WERI-Rb-1 (cell line): ENCODE measurements at places on chromosomes 13 and 19.

- peak; percentile 94 for DNase-seq
Observed at GRCh38 chr13:85148009-85148408, 651.2 kb downstream of the SLITRK6 start.

- DNase-seq = no peak
Observed at GRCh38 chr13:32476892-32477291, 49.0 kb upstream of the N4BP2L1 start.

DNA sequence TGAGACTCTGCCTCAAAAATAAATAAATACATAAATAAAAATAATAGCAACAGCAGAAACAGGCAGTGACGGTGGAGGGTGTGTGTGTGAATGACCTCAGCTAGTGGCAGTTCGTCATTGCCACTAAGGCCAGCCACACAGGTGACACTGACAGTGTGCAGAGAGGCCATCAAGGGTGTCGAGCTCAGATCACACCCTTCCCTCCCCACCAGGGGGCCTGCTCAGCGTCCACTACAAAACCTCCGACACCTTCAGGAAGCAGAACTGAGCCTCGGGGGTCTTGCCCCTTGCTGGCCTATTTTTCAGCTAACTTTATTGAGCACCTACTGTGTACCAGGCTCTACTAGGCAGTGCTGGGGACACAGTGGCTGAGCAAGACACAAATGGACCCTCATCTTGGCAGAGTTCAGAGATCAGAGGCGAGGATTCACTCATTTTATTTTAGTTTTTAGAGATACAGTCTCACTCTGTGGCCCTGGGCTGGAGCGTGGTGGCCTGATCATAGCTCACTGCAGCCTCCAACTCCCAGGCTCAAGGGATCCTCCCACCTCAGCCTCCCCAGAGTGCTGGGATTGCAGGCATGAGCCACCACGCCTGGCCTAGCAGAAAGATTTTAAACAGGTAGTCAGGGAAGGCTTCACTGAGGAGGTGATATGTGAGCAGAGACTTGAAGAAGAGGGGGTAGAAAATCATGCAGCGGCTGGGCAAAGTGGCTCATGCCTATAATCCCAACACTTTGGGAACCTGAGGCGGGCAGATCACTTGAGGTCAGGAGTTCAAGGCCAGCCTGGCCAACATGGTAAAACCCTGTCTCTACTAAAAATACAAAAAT is 30.3 kb upstream of the SEMA6B start:
- peak; percentile 73 for DNase-seq

- no peak for DNase-seq
Observed at GRCh38 chr13:31880851-31881494, 141.6 kb downstream of the RXFP2 start.

GRCh38 chr19:9952276-9952675 is 16.0 kb upstream of the OLFM2 start:
- no peak for DNase-seq

DNA sequence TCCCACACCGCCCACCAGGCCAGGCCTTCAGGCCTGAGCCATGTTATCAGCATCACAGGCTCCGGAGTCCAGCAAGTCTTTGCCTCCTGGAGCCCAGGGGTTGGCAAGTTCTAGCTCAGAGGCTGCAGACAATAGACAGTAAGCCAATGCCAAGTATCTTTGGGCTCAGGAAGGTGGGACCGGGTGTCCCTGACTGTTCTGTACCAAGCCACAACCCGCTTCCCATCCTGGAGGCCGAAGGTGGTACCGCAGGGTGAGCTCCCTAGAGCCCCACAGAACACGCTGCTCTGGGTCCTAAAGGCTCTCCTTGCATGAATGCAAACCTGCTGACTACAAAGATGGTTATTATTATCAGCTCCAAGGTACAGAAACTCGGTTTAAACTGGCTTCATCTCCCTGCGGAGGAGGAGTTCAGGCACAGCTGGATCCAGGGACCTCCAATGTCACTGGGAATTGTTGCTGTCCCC is 5.5 kb upstream of the FSTL3 start:
- no peak for DNase-seq

DNA sequence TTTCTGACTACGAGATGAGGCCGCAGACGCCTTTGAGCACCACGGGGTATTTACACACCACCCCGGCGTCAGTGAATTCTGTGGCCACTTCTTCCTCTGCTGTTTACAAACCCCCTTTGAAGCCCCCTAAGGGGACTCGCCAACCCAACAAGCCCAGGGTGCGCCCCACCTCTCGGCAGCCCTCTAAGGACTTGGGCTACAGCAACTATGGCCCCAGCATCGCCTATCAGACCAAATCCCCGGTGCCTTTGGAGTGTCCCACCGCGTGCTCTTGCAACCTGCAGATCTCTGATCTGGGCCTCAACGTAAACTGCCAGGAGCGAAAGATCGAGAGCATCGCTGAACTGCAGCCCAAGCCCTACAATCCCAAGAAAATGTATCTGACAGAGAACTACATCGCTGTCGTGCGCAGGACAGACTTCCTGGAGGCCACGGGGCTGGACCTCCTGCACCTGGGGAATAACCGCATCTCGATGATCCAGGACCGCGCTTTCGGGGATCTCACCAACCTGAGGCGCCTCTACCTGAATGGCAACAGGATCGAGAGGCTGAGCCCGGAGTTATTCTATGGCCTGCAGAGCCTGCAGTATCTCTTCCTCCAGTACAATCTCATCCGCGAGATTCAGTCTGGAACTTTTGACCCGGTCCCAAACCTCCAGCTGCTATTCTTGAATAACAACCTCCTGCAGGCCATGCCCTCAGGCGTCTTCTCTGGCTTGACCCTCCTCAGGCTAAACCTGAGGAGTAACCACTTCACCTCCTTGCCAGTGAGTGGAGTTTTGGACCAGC is 5.3 kb downstream of the SLITRK5 start:
- no peak for DNase-seq

DNA sequence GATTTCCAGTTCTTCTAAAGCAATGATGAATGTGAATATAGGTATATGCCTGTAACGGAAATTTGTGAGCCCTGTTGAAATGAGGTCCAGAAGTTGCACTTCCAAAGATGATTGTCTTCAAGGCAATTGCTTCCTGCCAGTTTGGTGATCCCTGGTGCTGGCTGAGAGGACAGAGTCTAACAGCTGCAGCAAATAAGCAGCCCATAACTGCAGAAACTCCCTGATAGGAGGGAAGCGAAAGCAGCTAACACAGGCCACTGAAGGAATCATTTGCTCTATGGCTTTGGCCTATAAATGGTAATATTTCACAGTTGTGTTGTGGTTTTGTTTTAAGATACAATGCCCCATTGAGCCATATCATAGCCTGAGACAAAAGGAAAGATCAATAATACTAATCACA is 451.5 kb upstream of the MIR17HG start:
- DNase-seq = no peak

- DNase-seq = no peak
Observed at GRCh38 chr19:49985871-49986270, 24.9 kb upstream of the SIGLEC11 start.

DNA sequence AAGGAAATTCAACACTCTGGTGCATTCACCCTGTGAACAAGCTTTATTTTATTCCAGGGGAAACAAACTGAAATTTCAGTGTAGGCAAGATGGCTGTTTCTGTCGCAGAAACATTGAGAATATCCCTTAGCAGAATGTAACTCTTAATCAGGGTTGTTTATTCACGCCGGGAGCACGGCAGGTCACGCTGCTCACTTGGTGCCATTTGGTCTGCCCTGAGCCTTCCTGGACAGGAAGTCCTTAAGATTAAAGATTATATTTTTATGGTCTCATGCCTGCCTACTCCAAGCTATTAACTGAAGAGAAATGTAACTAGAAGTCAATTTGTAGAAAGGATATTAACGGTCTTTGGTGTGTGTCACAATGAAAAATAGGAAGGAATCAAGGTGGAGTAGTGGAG is 185.3 kb upstream of the ARGLU1 start:
- peak; percentile 64 for DNase-seq

- DNase-seq = no peak
Observed at GRCh38 chr13:58666331-58666730, 1034.8 kb downstream of the PCDH17 start.

GRCh38 chr19:47070756-47071155 is 22.3 kb upstream of the TMEM160 start:
- DNase-seq = no peak

- no peak for DNase-seq
Observed at GRCh38 chr13:85724546-85725432, 74.4 kb downstream of the SLITRK6 start.

GRCh38 chr19:53541971-53542370 is 4.0 kb downstream of the ZNF331 start:
- DNase-seq = no peak

- DNase-seq = no peak
Observed at GRCh38 chr19:47687906-47688305, 25.3 kb upstream of the EHD2 start.

GRCh38 chr13:107960301-107960700 is 255.0 kb downstream of the LIG4 start:
- no peak for DNase-seq

DNA sequence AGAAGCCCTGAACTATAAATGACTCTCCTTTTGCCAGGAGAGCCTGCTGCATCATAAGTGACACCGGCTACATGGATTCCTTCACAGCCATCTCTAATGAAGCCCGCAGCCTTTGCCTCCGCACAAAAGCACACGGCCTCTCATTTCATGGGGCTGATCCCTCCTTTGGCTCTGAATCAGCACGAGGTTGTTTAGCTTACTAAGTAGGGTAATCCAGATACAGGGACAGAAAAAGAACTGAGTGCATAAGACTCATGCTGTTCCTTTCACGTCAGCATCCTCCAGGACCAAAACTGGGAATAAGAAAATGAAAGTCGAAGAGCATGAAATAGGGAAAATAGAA is 136.3 kb downstream of the DCT start:
- DNase-seq = peak; percentile 54

DNA sequence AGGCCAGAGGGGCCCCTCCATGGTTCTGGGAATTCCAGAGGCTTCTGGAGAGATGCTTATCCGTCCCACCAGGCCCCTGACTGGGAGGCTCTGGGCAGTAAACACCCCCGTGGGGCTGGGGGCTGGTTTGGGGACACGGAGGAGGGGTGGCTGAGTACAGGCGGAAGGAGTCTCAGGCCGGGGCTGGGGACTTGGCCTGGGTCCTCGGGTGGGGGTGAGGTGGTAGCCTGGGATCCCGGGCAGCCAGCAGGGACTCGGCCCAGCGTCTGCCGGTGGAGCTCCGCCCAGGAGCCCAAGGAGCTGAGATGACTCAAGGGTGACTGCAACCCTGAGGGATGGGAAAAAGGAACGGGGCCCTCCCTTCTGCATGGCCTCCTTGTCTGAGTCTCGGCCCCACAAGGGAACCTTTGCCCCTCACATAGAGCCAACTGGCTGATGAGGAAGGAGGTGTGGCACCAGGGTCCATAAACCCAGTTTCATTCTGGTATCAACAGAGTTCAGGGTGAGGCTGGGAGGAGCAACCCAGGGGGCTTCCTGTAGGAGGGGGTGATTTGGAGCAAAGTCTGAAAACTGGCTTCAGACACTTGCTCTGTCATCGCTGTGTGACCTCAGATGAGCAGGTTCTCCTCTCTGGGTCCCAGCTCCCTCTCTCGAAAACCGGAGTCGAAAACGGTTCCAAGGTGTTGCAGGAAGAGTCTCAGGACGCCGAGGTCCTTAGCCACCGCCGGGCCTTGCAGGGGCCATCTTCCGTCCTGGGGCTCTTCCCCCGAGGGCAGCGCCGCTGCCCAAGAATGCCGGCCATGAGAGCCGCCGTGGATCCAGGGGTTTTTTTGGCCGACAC is 809 bp downstream of the MISP start:
- DNase-seq = no peak

GRCh38 chr19:12064590-12065538 is at the start of gene ZNF844:
ZNF844 (plus strand) TSS chr19:12064731; CDS start chr19:12064874, 143 bp downstream.
- DNase-seq = peak; percentile 96

- no peak for DNase-seq
Observed at GRCh38 chr13:41708713-41709112, 251.4 kb downstream of the RGCC start.

- no peak for DNase-seq
Observed at GRCh38 chr13:75103976-75104375, 378.0 kb downstream of the TBC1D4 start.

DNA sequence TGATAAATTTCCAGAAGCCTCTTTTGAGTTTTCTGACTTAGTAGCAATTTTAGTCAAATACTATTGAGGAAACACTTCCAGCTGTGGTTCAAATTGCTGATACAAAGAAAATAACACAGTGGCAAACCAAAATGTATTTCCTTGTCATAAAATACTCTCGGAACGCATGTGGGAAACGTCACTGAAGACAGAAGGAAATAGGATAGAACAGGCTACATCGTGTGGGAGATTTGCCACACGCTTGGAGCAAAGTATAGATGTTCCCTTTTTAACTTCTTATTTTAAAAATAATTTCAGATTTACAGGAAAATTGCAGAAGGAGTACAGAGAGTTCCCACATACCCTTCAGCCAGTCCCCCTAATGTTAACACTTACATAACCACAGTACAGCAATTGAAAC is 88.8 kb downstream of the ING1 start:
- no peak for DNase-seq

GRCh38 chr13:39810091-39810877 is 154.8 kb downstream of the COG6 start:
- no peak for DNase-seq
